ENCODE measurements at places on chromosomes 5 and 9.

GRCh38 chr9:105969636-105970035, 275.3 kb downstream of the TMEM38B start:
- DNase-seq: peak; percentile 61

GRCh38 chr9:106526716-106527204, 336.2 kb upstream of the ZNF462 start:
- DNase-seq: no peak

DNA sequence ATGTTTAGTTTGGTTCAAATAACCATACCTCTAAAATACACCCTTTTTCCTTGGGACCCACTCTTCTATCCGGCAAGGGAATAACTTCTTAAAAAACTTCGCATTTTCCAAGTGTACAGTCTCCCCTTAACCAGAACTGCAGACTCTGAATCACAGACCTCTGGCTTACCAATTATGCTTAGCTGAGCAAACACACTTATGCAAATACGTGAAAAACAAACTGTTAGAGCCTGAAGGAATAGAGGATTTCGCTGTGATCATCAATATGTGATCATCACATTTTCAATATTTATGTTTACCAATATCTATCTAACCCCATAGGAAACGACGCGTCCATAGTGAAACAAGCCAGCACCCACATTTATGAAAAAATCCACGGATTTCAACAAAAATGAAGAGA, 1.3 kb downstream of the LPAR1 start:
- no peak for DNase-seq

GRCh38 chr5:141245250-141245717, at the start of gene PCDHB15:
TSS of gene PCDHB15 (plus strand) at chr5:141245395. CDS start at chr5:141245579, 184 bp downstream.
- no peak for DNase-seq

DNA sequence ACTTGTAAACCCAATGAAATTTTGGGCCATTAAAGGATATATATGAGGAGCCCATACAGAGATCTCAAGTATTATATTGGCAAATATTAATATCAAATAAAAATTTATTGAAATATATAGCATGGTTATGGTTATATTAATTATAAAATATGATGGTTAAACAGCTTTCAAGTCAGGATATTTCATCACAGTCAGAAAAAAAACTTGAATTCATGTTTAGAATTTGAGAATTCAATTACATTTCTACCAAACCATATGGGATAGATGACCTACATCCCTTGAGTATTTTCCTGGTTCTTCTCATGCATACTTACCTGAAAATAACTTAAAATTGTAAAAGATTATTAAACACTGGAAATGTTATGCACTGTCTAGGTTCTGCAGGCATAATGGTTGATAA, 956.1 kb upstream of the EDIL3 start:
- DNase-seq: no peak

DNA sequence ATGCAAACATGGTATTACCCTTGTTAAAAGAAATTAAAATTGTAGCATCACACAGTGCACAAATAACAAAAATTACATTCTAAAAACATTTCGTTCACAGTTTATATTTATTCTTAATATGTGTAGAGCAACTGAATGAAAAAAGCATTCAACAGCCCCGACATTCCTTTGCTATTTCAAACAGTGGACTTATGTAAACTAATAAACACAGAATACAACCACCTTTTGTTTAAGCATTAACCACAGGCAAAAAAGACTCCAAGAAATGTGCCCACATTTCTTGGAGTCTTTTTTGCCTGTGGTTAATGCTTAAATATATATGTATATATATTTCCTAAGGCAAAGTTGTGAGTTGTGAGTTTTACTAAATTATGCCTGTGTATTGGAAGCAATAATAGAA, 532.5 kb upstream of the DAP start:
- no peak for DNase-seq

- DNase-seq: no peak
These were observed 70.9 kb downstream of the SPRY4 start for GRCh38 chr5:142253938-142254337.

- DNase-seq: no peak
These were observed 133.4 kb downstream of the DAB2IP start for GRCh38 chr9:121784731-121785411.

DNA sequence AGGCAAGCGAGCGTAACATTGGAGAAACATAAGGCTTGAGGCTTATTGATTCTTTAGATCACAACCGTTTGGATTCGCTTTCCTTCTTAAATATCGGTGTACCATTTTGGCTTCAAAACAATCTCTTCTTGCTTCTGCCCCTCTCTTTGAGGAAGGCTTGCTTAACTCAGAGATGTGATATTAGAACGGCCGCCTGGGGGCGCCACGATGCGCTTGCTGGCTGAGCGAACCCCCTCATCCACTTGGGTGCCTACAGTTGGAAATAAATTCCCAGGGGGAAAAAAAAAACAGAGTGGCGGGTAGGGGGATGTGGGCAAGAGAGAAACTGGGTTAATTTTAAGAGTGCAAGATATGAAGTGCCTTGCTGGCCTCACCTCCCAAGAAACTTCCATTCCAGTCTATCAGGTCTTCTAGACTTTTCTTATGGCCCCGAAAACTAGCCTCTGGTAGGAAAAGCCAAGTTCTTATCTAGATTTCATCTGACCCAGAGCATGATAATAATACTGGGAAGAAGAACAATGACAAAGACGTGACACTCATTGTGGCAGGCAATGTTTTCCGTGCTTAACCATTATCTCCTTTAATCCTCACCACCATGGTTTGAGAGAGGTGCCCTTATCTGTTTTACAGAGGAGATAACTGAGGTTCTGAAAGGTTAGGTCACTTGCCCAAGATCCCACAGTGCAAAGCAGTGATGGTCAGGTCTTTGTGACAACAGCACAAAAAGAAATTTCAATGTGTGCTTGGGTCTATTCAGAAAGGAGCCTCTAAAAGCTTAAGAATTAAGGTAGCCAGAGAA, 115.8 kb downstream of the DPYSL3 start:
- DNase-seq: peak; percentile 64

DNA sequence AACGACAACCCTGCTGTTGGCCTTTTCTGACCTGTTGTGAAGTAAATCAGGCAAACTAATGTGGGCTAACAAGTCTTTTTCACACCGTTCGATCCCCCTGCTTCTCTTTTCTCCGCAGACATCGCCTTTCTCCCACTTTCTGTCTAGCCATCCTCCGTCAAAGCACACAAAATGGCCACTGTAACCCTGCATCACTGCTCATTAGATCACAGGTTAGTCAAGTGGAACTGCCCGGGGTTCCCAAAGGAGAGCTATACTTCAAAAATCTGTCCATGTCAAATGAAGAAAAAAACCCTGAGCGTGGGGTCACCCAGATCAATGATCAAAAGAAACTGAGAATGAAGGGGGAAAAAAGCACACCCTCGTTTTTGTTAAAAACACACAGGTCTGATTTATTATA, 212.1 kb downstream of the ARL15 start:
- no peak for DNase-seq

DNA sequence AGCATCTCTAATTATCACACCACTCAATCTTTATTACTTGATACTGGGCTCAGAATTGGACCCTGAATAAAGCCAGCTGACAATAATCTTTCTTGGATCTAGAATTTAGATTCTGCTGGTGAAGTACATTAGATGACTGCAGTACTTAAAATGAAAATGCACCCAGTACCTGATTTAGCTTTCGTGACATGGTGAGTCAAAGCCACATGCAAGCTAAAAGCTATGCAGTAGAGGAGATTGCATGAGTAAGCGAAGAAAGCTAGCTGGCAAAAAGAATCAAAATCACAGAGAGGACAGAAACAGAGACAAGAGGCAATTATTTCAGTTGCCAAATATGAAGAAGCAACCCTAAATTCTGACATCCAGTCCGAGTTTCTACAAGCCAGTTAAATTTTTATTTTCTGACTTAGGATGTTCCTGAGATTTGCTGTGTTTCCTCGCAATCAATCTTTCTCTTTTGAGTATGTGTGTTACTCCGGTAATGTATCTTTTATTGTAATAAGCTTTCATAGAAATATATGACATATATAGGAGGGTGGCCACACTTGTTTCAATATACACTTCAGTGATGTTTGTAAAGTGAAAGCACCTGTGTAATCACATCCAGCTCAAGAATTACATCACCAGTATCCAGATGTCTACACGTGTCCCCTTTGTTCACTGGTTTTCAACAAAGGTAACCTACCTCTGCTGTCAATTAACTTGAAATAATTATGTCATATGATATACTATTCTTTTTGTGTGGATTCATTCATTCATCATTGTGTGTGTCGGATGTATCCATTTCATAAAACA, 101.7 kb downstream of the CDH18 start:
- no peak for DNase-seq

DNA sequence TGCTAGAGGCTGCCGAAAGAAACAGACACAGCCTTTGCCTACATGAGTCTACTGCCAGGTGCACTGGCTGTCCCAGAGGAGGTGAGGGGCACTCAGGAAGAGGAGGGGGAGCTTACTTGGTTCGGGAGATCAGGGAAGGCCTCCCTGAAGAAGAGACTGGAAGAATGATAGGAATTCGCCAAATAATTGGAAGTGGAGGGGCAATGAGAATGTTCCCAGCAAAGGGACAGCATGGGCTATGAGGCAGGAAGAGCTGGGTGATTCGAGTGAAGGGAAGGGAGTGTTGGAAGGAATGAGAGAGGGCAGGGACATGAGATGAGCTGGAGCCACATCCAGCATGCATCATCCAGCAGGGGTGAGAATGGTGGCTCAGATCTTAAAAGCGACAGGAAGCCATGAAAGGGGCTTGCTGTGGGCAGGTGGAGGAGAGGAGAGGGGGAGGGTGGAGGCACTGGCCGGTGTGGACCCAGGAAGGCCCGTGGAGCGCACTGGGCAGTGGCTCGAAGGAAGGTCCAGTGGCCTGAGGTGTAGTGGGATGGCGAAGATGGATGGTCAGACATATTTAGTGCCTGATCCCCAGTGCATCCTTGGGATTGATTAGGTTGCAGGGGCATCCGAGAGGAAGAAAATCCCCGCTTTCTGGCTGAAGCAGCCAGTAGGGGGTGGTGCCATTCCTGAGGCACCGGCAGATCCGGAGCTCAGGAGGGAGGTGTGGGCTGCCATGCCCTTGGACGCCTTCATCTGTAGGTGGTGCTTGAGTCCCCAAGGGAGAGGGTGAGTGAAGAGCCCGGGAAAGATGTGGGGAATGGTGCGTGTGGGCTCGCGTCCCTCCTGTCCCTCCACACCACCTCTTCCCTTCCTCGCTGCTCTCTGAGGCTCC, 53.5 kb upstream of the GARNL3 start:
- no peak for DNase-seq

DNA sequence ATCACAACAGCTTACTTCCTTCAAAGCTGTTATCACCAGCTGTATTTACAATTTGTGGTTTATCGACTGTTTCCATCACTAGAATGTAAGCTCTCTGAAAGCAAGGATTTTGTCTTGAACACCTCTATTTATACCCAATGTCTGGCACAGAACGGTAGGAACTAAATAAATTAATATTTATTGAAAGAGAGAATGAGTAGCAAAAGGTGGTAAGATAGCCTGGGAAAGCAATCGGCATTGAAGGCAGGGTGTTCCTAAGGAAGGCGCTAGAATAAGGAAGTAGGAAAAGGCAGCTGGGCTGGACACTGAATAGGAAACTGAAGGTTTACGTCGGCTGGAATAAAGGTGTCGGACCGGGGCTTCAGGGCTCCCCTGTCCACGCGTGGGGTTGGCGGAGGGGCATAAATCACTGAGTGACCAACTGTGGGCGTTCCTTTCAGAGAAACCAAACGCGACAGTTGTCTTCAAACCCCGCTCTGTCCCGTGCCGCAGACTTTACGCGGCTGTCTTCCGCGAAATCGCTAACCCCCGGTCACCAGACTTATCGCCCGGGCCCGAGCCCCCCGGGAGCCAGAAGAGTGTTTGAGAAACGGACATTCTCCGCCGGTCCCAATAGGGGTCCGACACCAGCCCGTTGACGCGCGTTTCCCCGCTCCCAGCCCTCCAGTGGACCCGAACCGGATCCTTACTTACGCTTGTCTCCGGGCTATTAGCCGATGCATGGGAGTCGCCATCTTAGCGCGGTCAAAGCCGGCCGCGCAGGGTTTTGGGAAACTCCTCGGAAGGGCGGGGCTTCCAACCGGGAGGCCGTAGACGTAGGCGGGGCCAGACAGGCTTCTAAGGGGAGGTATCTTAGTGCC, at the start of gene ZCCHC10:
ZCCHC10 (minus strand) TSS at position 746 of the 860 bp plus-strand sequence; CDS start at position 734, 12 bp downstream.
- DNase-seq: peak; percentile 97

- DNase-seq: no peak
These were observed 88.7 kb downstream of the CFAP90 start for GRCh38 chr5:7762267-7762666.

DNA sequence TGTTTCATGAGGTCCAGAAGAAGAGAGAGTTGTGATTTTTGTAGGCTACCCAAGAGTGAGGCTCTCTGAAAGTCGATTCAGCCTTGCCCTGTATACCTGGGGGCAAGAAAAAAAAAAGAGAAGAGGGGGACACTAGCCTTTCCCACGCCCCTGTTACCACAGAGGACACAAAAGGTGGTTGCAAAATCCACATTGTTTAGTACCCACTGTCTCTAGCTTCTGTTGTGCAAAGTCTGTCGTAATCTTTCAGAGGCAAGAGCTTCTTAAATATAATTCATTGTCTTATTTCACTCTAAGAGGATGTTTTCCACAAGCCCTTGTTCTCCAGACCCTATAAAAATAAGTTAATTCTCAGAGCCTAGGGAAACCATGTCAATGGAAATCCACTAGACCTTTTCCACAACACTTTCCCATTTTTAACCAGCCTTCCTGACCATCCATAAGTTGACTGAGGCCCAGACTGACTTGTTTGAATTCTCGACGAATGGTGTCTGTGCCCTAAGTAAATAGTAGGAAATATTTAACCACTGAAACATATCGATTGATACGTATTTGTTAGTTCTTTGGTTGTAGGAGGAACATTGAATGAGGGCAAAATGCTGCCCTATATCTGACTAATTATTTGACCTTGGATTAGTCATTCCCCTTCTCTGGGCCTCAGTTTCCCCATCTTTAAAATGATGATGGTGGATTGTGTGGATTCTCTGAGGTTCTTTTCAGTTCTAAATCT, 182.7 kb downstream of the PAPPA start:
- no peak for DNase-seq

DNA sequence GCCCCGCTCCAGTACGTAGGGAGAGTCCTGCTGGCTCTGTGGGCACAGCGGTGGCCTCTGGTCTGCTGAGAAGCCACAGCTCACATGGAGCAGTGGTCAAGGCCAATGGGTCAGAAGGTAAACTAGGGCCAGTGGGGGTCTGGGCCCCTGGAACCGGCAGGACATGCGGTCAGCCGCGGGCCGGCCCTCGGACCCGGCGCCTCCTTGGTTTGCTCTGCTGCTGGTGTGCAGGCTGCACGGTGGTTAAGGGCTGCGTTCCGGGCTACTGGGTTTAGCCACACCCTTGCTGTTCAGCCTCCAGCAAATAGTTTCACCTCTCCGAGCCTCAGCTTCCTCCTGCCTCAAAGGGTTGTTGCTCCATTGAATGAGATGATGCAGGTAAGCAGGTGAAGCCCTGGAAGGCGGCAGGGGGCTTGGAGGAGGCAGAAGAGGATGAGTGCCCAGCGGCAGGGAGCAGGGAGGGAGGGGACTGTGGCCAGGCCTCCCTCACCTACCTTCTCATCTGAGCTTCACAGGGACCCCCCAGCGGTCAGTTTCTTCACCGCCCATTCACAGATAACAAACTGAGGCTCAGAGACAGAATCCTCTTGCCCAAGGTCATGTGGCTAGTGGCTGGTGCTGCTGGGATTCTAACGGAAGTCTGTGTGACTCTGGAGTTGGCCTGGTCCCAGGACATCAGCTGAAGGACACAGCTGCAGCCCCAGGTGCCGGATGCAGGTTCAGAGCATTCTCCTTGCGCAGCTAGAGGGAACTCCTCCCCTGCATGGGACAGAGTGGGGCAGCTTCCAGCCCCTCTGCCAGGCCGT, 3.7 kb upstream of the COL5A1 start:
- no peak for DNase-seq

GRCh38 chr5:138316355-138316754, 15.2 kb downstream of the CDC25C start:
- peak; percentile 56 for DNase-seq
